H1 (cell line): ENCODE measurements at places on chromosomes 1 and 21. TPM values are rescaled to one million over a fixed set of nuclear protein-coding genes. Genes with fewer than 3 reads are reported as not detected.

DNA sequence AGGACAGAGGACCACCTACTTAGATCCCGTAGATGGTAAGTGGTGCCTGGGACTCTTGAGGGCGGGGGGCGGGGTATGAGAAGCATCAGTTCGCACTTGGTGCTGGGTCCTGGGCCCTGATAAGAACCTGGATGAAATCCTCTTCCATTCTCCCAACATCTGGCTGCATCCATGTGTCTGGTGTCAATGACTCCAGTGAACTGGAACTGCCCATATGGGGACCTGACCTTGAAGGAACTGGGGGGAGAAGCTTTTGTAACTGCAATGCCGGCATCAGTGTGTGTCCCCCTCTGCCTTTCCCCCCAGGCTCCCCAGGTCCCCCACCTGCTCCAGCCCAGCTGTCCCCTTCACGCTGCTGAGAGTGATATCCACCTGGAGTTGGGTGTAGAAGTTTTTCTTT, 49.7 kb upstream of the EPB41 start:
- no peak for DNase-seq

GRCh38 chr1:53693339-53693738, 45.6 kb downstream of the GLIS1 start:
- DNase-seq = no peak

DNA sequence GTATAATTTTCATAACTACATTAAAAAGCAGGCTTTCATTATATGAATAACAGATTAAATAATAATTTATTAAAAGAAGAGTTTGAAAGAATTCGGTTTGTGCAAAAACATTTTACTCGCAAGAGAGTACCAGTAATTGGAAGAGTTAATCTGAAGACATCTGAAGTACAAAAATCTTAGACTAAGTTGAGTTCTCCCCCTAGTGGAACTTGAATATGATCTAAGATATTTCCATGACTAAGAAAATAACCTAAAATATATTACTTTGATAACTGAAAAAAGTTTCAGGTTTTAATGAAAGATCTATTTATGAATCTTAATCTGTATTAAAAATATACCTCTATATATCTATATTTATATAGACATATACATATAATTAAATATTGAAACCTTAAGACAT, 112.5 kb upstream of the GFI1 start:
- DNase-seq = no peak

GRCh38 chr1:99577313-99577712, 68.6 kb upstream of the PALMD start:
- no peak for DNase-seq

- no peak for DNase-seq
Observed at GRCh38 chr1:156961709-156962108, 41.3 kb downstream of the LRRC71 start.

DNA sequence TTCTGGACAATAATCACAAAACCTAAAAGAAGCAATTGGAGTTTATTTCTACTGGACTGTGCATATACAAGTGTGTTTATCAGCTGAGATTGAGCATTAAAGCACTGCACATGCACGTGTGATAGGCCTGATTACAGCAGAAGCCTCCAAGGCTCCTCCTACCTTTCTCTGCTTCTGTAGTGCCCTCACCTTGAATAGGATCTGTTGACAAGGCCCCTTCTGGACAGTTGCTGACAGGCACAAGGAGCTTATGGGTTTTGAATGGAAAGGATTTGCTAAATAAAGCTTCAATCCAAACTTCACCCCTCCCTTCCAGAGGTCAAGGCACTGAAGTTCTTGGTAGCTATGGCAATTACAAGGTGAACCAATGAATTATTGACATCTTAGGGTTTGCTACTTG, 7.9 kb upstream of the SGIP1 start:
- no peak for DNase-seq

DNA sequence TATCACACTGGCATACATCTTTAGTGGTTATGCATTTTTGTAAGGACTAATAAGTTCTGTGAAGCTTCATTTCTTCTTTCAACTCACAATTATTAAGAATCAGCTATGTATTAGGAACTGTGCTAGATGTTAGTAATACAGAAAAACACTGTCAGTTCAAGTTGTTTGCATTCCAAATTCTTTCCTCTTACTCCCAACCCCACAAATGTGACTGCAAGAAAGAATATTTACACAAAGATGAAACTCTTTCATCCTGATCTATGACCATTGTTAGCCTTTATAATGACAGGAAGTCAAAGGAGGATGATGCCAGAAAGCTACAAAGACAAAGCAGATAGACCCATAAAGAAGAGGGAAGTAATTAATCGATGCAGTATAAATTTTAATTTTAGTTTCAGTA, 21.0 kb upstream of the GADD45A start:
- no peak for DNase-seq

DNA sequence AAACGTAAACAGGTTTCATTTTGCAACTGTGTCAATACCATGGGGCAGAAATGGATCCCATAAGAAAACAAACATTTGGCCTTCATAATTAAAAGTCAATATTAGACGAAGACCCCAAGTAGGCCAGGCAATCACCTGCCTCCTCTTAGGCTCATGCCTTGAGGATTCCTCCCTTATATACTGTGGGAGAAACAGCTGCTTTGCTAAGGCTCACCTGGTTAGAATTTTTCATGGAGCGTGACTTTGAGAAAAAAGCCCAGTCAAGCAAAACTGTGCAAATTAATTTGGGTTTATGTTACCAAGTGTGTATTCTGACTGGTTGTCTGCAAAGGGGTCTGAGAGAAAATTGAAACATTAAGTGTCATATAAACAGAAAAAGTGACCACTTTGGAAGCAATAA, 605.3 kb upstream of the USP24 start:
- DNase-seq = no peak

The PODN gene
- total RNA-seq = 0.11 and 0.17 TPM in 2 replicates

- no peak for DNase-seq
Observed at GRCh38 chr1:223815020-223815853, 30.5 kb downstream of the TP53BP2 start.

GRCh38 chr21:38664315-38664714, 141.4 kb upstream of the ETS2 start:
- no peak for DNase-seq
